ENCODE measurements at places on chromosomes 1 and 21.
A peak's percentile ranks its signal among the peaks of the same experiment; 100 is the strongest.

- peak; percentile 45 for DNase-seq
Observed at GRCh38 chr1:14538335-14538734, 60.1 kb upstream of the KAZN start.

DNA sequence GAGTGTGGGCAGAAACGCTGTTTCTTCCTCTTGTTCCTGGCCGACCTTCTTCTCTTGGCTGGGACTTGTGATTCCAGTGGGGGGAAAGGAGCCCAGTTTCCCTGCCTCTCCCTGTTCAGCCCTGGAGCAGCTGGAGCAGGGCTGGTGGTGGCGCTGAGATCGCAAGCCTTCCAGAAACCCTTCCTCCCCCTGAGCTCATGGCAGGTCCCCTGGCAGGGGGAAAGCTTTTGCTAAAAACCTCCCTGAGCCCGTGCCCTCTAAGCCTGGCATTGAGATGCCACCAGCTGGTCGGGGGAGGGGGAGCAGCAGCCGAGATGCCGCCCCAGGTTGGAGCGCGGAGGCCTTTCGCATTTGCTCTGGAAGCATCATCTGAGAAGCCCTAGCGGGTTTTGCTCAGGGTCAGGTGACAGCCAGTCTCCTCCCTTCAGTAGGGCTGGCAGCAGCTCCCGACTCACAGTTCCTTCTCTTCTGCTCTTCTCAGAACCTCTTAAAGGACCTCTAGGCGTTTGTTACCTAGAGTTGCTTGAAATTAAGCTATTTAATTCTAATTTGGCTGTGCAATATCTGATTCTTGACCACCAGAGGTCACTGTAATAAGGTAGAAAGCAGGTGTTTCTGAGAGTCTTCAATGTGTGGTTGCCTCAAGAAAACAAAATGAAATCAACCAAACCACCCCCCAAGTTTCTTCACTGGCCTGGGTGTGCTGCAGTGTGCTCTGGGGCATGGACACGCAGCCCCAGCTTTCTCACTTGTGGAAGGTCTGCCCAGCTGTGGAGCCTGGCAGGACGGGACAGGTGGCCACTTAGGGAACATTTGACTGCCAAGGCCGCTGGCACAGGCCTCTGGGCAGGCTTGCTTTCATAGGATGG lies 257.3 kb downstream of the CAMTA1 start:
- DNase-seq = peak; percentile 76

DNA sequence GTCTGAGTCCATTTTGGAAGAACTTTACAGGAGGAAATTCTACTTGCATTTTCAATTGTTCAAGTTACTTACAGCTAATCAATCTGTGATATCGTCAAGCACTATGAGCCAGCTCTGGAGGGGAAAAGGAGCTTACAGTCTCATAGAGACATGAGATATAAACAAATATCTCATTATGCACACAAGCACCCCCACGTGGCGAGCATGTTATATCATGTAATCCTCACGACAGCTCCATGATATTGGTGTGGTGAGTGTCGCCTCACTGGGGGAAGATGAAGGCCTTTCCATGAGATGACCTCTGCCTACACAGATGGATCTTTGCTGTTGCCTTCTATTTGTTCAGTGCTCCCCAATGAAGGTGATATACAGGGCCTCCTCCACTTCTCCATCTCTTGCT lies 34.6 kb downstream of the TNR start:
- peak; percentile 79 for DNase-seq

GRCh38 chr1:84700070-84700469 lies 9.8 kb upstream of the SSX2IP start:
- DNase-seq = peak; percentile 81

- no peak for DNase-seq
Observed at GRCh38 chr21:38384238-38384560, 114.1 kb downstream of the ERG start.
